ENCODE measurements at places on chromosomes 2 and 18. TPM values are rescaled to one million over a fixed set of nuclear protein-coding genes. Genes with fewer than 3 reads are reported as not detected.
A peak's percentile ranks its signal among the peaks of the same experiment; 100 is the strongest.

- no peaks in the 10 kb centered on the region for H3K36me3 ChIP-seq
- H3K27ac ChIP-seq: peak overlapping the region; percentile 56
- H3K4me1 ChIP-seq: peaks cover 11% of the 10 kb centered on the region
- H3K27me3 ChIP-seq: peaks cover 10% of the 10 kb centered on the region
- no peak for DNase-seq
Observed at GRCh38 chr2:111122631-111123421, 2.1 kb downstream of the BCL2L11 start.

GRCh38 chr2:15643791-15644585 is 52.3 kb downstream of the DDX1 start:
- no peaks in the 10 kb centered on the region for H3K4me1 ChIP-seq
- no peak overlapping the region for H3K27ac ChIP-seq
- no peaks in the 10 kb centered on the region for H3K27me3 ChIP-seq
- DNase-seq: no peak
- no peak overlapping the region for H3K4me3 ChIP-seq

GRCh38 chr2:2703172-2703571 is 372.1 kb upstream of the MYT1L start:
- H3K4me3 ChIP-seq: no peak overlapping the region
- no peak for DNase-seq
- H3K36me3 ChIP-seq: no peaks in the 10 kb centered on the region
- H3K27ac ChIP-seq: no peak overlapping the region

- no peak overlapping the region for H3K27ac ChIP-seq
- no peak overlapping the region for H3K4me3 ChIP-seq
- DNase-seq: no peak
- H3K36me3 ChIP-seq: no peaks in the 10 kb centered on the region
- no peaks in the 10 kb centered on the region for H3K27me3 ChIP-seq
- no peaks in the 10 kb centered on the region for H3K4me1 ChIP-seq
Observed at GRCh38 chr18:32698153-32698552, 74.7 kb downstream of the KLHL14 start.

GRCh38 chr2:19774805-19775176 is 127.0 kb downstream of the TTC32 start:
- H3K4me1 ChIP-seq: no peaks in the 10 kb centered on the region
- H3K27ac ChIP-seq: no peak overlapping the region
- H3K36me3 ChIP-seq: no peaks in the 10 kb centered on the region

GRCh38 chr18:8944871-8945245 is 157.6 kb upstream of the NDUFV2 start:
- H3K4me1 ChIP-seq: no peaks in the 10 kb centered on the region
- no peak overlapping the region for H3K27ac ChIP-seq
- no peaks in the 10 kb centered on the region for H3K27me3 ChIP-seq

DNA sequence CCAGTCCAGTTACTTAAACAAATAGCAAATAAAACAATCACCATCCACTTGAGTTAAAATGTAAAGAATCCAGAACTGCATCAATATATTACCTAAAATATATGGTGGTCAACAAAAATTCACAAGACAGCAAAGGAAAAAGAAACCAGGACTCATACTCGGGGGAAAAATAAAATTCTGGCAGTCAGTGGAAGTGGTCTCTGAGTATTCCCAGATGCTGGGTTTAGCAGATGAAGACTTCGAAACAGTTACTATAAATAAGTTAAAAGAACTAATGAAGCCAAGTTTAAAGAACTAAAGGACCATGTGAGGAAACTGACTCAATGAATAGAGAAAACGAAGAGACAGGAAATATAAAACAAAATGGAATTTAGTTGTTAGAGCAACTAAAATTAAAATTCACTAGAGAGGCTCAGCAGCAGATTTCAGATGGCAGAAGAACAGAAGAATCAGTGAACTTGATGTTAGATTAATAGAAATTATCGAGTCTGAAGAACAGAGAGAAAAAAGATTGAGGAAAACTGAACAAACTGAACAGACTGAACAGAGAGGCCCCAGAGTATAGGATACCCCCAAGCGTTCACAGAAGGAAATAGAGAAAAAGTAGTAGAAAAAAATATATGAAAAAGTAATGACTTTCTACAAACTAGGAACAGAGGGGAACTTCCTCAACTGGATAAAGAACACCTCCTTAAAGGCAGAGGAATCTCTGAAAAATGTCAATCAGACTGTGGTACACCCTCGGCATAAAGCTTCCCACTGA is 27.9 kb downstream of the MGAT4A start:
- peaks cover 62% of the 10 kb centered on the region for H3K4me1 ChIP-seq
- no peaks in the 10 kb centered on the region for H3K27me3 ChIP-seq
- DNase-seq: no peak
- no peak overlapping the region for H3K4me3 ChIP-seq

DNA sequence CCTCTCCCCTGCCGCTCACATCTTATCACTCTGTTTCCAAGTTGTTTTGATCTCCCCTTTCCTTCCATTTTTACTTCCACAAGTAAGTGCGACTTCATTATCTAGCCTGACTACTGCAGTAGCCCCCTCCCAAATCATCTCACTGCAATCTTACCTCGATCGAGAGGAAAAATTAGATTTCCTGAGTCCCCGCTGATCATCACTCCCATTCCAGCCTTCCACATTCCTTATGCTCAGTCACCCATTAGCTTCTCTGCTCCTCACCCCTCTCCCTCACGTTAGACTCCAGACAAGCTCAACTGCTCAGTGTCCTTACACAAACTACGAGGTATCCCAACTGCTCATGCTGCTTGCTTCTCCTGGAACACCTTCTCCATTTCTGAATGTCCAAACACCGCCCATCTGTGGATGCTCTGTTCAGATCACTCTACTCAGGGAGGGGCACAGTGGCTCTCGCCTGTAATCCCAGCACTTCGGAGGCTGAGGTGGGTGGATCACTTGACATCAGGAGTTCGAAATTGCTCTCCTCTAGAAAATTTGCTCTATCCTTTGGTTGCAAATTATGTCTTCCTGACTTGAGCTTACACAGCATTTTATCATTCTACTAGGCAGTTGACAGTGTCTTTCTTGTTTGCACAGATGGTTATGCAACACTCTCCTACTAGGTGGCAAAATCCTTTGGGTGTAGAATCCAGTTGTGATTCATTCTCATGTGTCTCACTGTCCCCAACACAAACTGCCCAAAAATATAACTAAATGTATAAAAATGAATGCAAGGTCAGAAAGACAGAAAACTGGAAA is 96.5 kb downstream of the INO80D start:
- peaks cover 9% of the 10 kb centered on the region for H3K36me3 ChIP-seq
- H3K27ac ChIP-seq: no peak overlapping the region
- no peak overlapping the region for H3K4me3 ChIP-seq

GRCh38 chr18:55186588-55186987 is 227.3 kb upstream of the CCDC68 start:
- H3K27ac ChIP-seq: no peak overlapping the region
- H3K36me3 ChIP-seq: no peaks in the 10 kb centered on the region
- no peaks in the 10 kb centered on the region for H3K27me3 ChIP-seq

DNA sequence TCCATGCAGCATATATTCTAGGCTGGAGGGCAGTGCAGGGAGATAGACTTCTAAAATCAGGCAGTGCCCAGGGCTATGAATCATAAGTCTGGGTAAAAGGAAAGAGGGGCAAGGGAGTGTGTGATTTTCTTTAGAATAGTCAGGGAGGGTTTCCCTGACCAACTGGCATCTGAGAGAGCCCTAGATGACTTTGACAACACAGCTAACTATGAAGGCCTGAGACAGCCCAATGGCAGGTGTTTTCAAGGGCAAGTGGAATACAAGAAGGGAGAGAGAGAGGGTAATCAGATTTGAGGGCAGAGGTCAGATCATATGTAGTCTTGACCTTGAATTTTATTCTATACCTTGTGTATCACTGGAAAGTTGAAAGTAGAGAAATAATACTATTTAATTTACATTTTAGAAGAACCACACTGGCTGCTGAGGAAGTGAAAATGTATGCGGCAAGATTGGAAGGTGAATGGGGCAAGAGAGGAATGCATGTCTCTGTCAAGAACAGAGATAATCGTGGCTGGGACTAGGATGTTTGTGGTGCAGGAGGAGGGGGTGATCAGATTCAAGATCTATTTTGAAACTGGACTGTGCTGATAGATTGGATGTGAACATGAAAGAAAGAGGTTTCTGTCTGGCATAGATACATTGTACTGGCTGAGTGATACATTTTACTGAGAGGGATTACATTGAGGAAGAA is 1.9 kb upstream of the ITGB6 start:
- no peaks in the 10 kb centered on the region for H3K4me1 ChIP-seq
- no peaks in the 10 kb centered on the region for H3K36me3 ChIP-seq
- no peaks in the 10 kb centered on the region for H3K27me3 ChIP-seq
- no peak for DNase-seq
- no peak overlapping the region for H3K4me3 ChIP-seq

DNA sequence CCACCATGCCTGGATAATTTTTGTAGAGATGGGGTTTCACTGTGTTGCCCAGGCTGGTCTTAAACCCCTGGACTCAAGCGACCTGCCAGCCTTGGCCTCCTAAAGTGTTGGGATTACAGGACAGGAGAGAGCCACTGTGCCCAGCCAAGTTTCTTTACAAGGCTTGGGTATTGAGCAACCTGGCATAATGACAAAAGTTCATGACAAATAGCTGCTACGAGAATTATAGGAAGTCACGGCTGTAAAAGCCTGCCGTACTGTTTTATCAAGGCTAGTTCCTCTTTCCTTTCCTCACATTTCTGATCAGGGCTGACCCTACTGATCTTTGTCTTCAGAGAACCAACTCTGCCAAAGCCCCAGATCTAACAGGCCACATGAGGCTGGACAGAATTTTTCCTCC is 490.4 kb upstream of the SPRED2 start:
- H3K27ac ChIP-seq: no peak overlapping the region
- H3K27me3 ChIP-seq: no peaks in the 10 kb centered on the region
- no peak for DNase-seq
- no peaks in the 10 kb centered on the region for H3K4me1 ChIP-seq
- H3K36me3 ChIP-seq: no peaks in the 10 kb centered on the region

DNA sequence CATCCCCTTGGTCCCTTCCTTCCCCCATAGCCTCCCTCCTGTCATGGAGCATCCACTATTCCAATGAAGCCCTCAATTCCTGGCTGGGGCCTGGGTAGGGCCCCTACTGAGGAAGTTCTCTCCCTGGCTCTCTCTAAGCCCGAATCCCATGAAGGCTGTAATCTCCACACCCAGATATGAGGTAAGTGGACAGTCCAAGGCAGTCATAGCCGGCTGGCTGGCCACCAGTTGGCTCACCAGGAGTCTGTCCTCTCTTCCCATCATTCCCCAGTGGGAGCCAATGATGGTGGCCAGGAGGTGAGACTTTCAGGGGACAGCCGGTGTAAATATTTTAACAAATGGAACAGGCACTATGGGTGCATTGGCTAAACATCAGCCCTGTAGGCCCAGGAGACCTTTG is 6.8 kb upstream of the TAF1B start:
- H3K27me3 ChIP-seq: no peaks in the 10 kb centered on the region
- no peak for DNase-seq
- H3K4me1 ChIP-seq: no peaks in the 10 kb centered on the region

DNA sequence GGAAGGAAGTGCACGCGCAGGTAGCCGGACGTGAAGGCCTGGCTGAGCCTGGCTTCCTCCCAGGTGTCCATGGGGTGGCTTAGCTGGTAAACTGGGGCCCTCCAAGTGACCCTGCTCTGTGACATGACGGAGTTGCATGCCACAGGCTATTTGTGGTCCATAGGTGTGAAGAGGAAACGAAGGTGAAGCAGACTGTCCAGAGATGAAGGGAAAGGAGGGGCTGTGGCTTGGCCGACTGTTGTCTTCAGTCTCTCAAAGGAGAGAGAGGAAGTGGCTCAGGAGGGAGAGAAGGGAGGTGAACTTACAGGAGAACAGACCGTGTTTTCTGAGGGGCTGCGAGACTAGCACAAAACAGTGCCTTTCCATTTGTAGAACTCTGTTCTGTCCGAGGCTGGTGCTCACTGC is 19.3 kb downstream of the INPP5D start:
- H3K36me3 ChIP-seq: no peaks in the 10 kb centered on the region
- peak overlapping the region; percentile 45 for H3K4me3 ChIP-seq
- peak overlapping the region; percentile 47 for H3K27ac ChIP-seq
- peaks cover 94% of the 10 kb centered on the region for H3K4me1 ChIP-seq

DNA sequence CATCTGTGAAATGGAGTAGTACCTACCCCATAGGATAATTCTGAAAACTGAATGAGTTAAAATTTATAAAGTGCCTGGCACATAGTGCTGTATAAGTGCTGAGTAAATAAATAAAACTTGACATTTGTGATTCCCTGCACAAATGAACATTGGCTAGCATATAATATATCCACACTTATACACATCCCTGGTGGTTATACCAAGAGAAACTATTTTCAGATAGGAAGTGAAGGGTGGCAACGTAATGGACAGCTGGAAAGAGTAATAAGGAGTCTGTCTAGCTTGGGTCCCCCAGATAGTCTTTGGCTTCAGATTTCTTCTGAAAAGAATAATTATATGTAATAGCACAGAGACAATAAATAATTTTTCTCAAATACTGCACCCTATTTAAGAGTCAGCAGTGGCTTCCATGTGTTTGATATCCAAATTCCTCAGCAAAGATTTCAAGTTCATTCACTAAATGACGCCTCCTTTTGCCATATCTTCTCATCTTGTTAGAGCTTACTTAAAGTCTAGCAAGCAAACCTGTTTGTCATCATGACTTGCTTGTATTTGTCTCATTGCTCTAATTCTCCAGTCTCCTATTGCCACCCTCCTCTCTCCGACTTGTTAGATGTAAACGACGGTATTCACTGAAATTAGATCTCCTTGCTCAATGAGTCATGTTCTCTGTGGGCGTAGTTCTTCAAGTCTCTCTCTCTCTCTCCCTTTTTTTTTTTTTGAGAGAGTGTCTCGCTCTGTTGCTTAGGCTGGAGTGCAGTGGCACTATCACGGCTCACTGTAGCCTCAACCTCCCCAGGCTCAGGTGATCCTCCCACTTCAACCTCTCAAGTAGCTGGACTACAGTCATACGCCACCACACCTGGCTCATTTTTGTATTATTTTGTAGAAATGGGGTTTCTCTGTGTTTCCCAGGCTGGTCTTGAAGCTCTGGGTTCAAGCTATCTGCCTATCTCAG is 8.7 kb upstream of the ADGRF3 start:
- H3K4me3 ChIP-seq: no peak overlapping the region
- H3K27ac ChIP-seq: no peak overlapping the region
- no peak for DNase-seq
- no peaks in the 10 kb centered on the region for H3K4me1 ChIP-seq

DNA sequence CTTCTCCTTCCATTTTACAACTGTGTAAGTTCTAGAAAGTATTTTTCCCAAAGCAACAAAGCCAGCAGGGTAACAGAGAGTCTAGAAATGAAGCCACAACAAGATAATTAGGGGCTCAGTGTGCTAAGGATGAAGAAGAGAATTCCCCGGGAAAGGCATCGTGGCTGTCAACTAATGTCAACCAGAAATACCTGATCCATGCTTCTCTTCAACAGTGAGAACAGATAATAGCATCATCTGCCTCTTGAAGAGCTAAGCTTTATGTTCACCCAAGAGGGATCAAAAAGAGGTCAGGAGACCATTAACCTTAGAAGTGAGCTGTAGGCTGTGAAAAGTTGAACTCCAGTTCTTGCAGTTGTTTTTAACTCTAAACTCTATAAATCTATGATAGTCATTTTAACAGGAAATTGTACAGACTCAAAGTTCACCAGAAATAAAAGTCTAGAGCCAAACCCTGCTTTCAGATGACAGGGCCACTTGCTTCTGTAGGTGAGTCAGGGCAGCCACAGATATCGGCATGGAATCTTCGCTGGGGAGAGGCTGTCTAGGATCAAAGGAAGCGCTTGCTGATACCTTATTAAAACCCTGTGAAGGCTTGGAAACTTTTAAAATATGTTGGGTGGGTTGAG is 540.7 kb upstream of the ID2 start:
- H3K27ac ChIP-seq: no peak overlapping the region
- no peaks in the 10 kb centered on the region for H3K36me3 ChIP-seq
- H3K27me3 ChIP-seq: no peaks in the 10 kb centered on the region
- no peak overlapping the region for H3K4me3 ChIP-seq
- DNase-seq: no peak
- H3K4me1 ChIP-seq: no peaks in the 10 kb centered on the region

PDE1A gene
- not detected for total RNA-seq

KCNF1 gene
- not detected for total RNA-seq

CTLA4 gene
- total RNA-seq: 20.6 TPM

SLC4A5 gene
- 18.5 TPM for total RNA-seq

TGFA gene
- total RNA-seq: 0.98 TPM

SERPINB3 gene
- total RNA-seq: not detected
